ENCODE measurements at places on chromosomes 1 and 21.

DNA sequence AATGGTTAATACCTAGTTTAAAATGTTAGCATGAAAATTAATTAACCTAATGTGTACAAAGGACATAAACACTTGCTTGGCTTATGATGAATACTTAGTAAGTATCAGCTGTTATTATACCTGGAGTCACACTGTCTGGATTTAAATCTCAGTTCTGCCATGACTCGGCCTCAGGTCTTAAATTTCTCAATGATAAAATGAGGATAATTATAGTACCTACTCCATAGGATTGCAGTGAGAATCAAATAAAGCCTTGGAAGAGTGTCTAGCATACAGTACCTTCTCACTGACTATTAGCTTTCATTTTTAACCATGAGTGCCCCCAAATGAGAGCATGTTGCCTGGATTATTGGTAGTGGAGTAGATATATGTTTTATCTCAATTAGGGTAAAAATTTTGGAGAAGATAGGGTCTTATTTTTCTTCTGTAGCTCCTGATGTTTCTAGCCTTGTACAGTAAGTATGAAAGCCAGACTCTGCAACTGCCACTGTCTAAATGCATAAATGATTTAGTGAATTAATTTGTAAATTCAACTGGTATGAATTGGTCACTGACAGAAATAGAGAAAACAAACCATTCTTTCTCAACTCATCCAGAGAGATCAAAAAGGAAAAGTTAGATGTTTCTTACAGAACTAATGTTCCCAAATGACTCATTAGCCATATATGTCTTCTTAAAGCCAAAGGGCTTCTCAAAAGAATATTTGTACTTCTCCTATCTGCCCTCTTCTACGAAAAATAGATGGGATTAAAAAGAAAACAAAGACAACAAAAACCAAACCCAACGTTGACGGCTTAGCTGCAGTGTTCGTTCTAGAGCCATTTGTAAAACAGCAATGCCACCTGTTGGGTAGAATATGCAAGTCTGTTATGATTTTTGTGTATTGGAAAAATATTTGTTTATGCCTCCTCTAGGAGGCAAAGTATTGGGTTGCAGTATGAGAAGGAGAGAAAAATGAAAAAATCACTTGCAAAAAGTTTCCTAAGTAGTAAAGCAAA, 53.8 kb upstream of the MROH9 start:
- DNase-seq = no peak

GRCh38 chr21:29654203-29654602, 285.6 kb downstream of the GRIK1 start:
- DNase-seq = no peak

DNA sequence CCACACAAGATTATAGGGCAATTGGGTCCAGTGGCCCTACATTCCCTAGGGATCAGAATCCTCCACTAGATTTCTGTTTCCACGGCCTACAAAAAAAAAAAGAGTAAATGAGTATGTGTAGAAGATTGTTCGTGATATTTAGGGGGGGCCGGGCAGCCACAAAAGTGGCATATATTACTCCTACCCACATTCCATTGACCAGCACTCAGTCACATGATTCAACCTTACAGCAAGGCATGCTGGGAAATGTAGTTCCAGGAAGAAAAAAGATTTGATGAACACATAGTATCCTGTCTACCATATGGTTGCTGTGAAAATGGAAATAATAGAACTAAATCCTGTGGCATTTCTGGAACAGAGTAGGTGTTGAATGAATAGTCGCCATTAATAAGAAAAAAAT, 43.4 kb upstream of the GJB5 start:
- DNase-seq = no peak

GRCh38 chr1:4265836-4266235, 365.8 kb upstream of the C1orf174 start:
- no peak for DNase-seq

- no peak for DNase-seq
Measured at GRCh38 chr1:1356166-1356795, 2.1 kb downstream of the MXRA8 start.

DNA sequence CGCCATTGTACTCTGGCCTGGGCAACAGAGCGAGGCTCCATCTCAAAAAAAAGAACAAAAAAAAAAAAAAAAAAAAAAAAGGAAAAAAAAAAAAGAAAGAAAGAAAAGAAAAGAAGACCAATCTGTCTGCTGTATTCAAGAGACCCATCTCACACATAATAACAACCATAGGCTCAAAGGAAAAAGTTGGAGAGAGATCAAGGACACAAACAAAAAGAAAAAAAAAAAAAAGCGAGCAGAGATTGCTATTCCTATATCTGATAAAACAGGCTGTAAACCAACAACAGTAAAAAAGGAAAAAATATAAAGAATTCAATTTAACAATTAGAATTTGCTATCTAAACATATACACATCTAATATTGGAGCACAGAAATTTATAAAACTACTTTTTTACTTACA, 150.4 kb downstream of the BRINP3 start:
- DNase-seq = no peak

GRCh38 chr1:150619576-150620509, 9.6 kb downstream of the ENSA start:
- DNase-seq = no peak

DNA sequence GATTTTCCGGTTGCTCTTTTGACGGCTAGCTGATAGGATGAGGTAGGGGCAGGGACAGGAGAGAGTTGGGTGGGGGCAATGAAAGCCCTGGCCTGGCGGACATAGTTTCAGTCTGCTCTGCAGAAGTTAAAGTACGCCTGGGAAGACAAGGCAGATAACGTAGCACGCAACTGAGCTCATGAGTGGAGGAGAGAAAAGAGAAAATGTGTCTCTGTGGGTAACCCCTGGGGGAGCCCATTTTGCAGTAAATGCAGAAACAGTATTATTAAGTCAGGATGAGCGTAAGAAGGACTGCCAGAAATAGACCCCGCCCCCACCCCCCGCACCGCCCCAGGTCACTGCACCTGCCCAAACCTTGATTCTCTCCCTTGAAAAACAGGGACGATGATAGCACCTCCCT, 51.7 kb upstream of the TARBP1 start:
- no peak for DNase-seq

- no peak for DNase-seq
Measured at GRCh38 chr1:109083923-109084322, 6.6 kb upstream of the TMEM167B start.

DNA sequence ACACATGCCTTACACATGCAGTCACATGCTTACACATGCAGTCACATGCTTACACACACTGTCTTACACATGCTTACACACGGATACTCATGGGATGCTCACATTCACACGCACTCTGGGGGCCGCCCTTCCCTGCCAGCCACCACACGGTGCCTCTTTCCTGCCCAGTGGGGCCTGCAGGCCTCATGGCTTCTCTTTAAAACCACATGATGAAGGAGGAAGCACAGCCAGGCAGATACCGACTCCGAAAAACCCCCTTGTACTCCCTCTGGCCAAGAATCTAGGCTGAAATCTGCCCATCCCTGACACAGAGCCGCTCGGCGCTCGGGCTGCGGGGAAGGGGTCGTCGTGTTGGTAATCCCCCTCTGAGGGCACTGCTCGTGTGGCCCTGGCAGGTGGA, 113.0 kb downstream of the PRDM16 start:
- no peak for DNase-seq

DNA sequence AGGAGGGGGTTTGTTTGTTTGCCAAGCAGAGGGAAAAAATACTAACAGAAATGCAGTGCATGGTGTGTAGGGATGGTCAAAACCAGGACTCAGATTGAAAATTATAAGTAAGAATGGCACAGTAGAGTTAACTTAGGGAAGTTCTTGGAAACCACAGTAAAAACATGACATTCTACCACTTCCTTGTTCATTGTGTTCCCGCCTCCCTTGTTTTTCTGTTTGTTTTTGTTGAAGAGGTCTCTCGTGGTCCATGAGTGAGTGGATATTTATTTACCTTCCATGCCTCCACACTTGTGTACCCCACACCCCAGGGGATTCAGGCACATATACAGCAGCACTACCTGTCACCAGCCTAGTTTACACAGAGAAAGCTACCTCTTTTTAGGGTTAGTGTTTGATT, 69.6 kb downstream of the OLFML2B start:
- DNase-seq = peak; percentile 49

DNA sequence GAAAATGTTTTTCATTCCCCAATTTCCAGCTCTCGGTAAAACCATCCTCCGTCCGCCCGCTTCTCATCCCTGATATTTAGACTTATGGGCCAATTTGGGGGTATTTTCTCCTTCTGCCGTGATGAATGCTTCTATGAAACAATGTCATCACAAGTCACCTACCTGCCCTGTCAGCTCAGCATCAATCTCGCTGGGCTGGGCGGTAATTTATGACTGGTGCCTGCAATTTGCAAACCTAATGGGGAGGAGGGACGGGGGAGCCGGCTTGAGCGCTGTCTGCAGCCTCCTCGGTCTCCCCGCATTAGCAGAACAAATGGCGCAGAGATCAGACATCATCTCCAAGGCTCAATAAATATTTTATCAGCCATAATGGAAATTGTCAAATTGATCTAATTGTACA, 72.1 kb downstream of the PRDM16 start:
- DNase-seq = no peak

DNA sequence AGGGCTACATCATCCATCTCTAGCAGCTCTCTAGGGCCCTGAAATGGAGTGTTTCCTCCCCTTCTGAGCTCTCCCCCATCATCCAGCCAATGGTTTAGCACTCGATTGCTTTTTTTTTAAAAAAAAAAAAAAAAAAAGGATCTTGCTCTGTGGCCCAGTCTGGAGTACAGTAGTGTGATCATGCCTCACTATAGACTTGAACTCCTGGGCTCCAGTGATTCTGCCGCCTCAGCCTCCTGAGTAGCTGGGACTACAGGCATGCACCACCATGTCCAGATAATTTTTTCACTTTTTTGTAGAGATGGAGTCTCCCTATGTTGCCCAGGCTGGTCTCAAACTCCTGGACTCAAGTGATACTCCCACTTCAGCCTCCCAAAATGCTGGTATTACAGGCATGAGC, 12.1 kb upstream of the ITPKB start:
- no peak for DNase-seq

- peak; percentile 84 for DNase-seq
Measured at GRCh38 chr1:32464716-32465577, at the start of gene ZBTB8B. Gene ZBTB8B, plus strand, starts transcription at chr1:32465072. Its CDS starts 5,553 bp downstream, at chr1:32470625.

DNA sequence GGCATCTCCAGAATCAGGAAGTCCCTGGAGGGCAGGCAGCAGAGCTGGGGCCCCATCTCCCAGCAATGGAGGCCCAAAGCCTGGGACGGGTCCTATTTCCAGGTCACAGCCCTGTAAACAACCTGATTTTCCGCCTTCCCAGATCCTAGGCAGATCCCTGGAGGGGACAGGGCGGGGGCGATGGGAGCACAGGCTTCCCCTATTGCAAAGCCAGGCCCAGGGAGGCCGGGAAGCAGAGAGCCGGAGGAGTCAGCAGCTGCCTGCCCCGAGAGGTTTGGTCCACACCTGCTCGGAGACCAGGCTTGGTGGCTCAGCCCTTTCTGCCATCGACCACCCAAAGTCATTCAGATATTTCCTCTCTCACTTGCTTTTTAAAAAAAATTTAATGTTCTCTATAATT, 29.2 kb downstream of the CASZ1 start:
- DNase-seq = no peak

DNA sequence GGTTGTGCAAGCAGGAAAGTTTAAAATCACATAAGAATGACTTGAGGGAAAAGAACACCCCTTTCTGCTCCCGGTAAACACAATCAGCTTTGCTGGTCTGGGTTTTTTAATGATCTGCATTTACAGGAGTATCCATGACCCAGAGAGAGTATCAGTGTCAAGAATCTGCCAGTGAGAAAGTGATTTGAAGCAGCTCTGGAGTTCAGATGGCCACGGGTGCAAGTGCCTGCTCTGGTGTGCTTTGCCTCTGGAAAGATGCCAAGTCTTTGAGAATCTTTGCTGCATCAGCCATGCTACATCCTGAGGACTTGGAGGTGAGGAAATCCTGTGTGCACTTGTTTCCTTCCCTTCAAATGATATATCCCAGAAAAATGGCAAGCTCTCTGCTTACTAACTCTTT, 18.6 kb upstream of the MYSM1 start:
- no peak for DNase-seq

DNA sequence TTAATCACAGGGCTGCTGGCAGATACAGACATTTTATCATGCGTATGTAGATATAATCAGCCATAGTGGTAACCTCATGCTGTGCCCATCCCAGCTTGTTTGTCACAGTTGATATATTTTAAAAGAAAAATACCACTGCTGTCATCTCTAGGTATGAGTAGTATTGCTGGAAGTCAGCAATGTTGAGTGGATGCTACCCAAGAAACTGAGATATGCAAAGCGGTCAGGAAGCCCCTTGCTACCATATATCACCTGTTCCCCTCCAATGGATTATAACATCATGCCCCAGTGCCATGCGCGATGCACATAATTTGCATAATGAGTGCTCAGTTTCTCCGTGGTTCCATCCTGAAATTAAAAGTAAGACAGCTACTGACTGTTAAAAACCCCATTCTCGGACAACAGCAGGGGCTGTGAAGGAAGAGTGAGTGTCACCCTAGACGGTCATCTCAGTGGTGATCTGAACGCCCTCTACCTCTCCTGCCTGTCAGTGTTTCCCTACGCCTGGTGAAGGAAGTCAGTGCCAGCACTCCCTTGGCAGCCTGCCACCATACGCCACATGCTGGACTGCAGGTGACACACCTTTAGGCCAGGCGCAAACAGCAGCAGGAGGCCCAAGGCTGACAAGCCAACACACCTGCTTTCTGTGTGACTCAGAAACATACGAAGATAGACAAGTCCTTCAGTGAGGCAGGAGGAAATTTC, 2.7 kb downstream of the IL10RB start:
- peak; percentile 73 for DNase-seq

DNA sequence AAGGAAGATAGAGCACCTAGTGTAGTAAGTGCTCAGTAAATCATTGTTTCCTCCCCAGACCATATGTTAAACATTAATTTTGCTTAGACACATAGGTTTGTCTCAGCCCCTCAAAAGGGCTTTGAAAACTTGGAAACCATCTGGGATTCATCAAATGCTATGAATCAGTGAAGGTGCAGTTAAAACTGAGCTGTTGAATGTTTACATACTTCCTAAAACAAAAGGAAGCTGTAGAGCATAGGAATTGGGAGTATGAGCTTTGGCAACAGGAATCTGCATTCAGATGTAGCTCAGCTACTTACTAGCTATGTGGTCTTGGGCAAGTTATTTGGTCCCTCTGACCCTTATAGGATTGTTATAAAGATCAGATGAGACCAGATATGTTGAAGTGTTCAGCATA, 18.7 kb upstream of the PODN start:
- no peak for DNase-seq

Measured in NCI-H2029 treated with DMSO at 0.1 percent for 48 hours (cell line).